PC-9 (cell line): ENCODE measurements at places on chromosomes 6 and 20. TPM values are rescaled to one million over a fixed set of nuclear protein-coding genes. Genes with fewer than 3 reads are reported as not detected.

IP6K3 gene
- not detected in 2 replicates for total RNA-seq

IBTK gene
- total RNA-seq = 23.1 and 25.9 TPM in 2 replicates

SOX18 gene
- total RNA-seq = 0.83 TPM in 1 of 2 replicates, not detected in the other

SAMD3 gene
- total RNA-seq = not detected in 2 replicates

- H3K4me3 ChIP-seq = peak overlapping the region; percentile 9; the same call in 1 of the 2 replicates
- peaks cover 17% of the 10 kb centered on the region for H3K4me1 ChIP-seq
- H3K27me3 ChIP-seq = no peaks in the 10 kb centered on the region
- DNase-seq = peak; percentile 75
- peak overlapping the region; percentile 70 for H3K27ac ChIP-seq
- no peaks in the 10 kb centered on the region for H3K36me3 ChIP-seq
These were observed 231.4 kb downstream of the GJA1 start for GRCh38 chr6:121666814-121667213.

GRCh38 chr6:125791151-125791819 is 525 bp downstream of the NCOA7 start:
- H3K4me1 ChIP-seq = peaks cover 54% of the 10 kb centered on the region
- peak overlapping the region; percentile 75 for H3K4me3 ChIP-seq
- peak overlapping the region; percentile 44 for H3K27ac ChIP-seq
- peak; percentile 66 for DNase-seq
- 0 out of 2 replicates have a peak, but pooled peaks cover 5% of the 10 kb centered on the region for H3K36me3 ChIP-seq
- H3K27me3 ChIP-seq = no peaks in the 10 kb centered on the region

GRCh38 chr6:49531774-49532569 is 18.5 kb upstream of the C6orf141 start:
- no peaks in the 10 kb centered on the region for H3K27me3 ChIP-seq
- no peak overlapping the region for H3K27ac ChIP-seq
- peak overlapping the region; percentile 30; the same call in 1 of the 2 replicates for H3K4me3 ChIP-seq
- DNase-seq = peak; percentile 79

GSTA2 gene
- not detected in 2 replicates for total RNA-seq

GRCh38 chr6:71287926-71288227 is 734 bp upstream of the OGFRL1 start:
- no peak for DNase-seq
- H3K4me3 ChIP-seq = peak overlapping the region; percentile 80
- H3K36me3 ChIP-seq = no peaks in the 10 kb centered on the region
- peaks cover 24% of the 10 kb centered on the region for H3K4me1 ChIP-seq
- no peak overlapping the region for H3K27ac ChIP-seq
- no peaks in the 10 kb centered on the region for H3K27me3 ChIP-seq

DNA sequence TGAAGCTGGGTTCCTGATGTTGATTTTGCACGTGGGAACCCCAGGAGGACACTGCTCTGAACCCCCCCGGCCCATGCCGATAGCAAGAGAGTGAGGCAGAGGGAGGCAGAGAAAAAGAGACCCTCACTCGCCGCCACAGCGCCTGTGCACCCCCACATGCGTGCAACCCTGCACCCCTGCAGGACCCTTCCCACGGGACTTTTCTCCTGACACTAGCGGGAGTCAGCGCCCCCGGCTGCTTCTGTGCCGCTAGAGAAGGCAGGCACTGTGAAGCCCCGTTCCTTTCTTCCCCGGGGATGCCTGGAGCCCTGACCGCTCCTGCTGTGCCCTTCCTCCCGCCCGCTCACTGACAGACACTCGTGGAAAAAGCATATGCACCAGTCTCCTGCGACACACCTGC is 67.4 kb downstream of the GMPR start:
- no peak overlapping the region for H3K27ac ChIP-seq
- no peak for DNase-seq
- H3K27me3 ChIP-seq = no peaks in the 10 kb centered on the region
- no peaks in the 10 kb centered on the region for H3K36me3 ChIP-seq

GRCh38 chr6:135087803-135088202 is 33.2 kb upstream of the HBS1L start:
- no peaks in the 10 kb centered on the region for H3K4me1 ChIP-seq
- H3K4me3 ChIP-seq = no peak overlapping the region
- no peak overlapping the region for H3K27ac ChIP-seq
- H3K27me3 ChIP-seq = no peaks in the 10 kb centered on the region

DNA sequence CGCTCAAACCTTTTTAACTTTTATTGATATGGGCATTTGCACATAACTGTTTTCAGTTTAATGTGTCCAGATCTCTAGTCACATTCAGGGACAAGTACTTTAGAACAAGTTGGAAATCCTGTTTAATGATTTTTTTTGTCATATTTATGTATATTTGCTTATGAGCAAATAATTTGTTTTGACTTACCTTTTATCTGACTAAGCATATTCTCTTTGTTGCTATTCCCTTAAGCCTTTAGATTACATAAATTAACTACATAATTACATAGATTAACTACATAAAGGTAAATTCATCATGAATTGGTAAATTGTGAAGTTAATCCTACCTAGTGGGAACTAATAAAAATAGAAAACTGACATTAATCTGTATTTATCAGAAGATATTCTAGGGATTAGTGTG is 523.5 kb upstream of the MAN1A1 start:
- no peaks in the 10 kb centered on the region for H3K4me1 ChIP-seq
- no peak for DNase-seq
- no peaks in the 10 kb centered on the region for H3K36me3 ChIP-seq
- no peak overlapping the region for H3K27ac ChIP-seq
- no peak overlapping the region; the same call in 1 of the 2 replicates for H3K4me3 ChIP-seq
- no peaks in the 10 kb centered on the region for H3K27me3 ChIP-seq

DEF6 gene
- total RNA-seq = 19.6 and 27.0 TPM in 2 replicates

DNA sequence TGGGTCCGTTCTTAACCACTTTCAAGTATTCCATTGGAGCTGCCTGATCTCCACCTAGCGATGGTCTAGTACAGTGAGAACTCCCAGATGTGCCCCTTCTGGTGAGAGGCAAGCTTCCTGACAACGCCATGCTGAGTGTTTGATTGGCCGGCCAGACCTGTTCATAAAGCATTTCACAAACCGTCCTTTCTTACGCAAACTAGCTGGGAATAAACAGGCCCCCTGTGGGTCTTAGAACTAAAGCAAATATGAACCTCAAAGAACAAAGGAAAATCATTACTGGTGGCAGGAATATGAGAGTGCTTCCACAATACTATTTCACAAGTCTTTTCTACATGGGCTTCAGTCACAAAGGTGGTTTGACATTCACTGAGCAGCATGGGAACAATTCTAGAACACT is 15.6 kb upstream of the GCNT2 start:
- H3K4me3 ChIP-seq = no peak overlapping the region
- no peaks in the 10 kb centered on the region for H3K27me3 ChIP-seq
- no peak overlapping the region for H3K27ac ChIP-seq

DNA sequence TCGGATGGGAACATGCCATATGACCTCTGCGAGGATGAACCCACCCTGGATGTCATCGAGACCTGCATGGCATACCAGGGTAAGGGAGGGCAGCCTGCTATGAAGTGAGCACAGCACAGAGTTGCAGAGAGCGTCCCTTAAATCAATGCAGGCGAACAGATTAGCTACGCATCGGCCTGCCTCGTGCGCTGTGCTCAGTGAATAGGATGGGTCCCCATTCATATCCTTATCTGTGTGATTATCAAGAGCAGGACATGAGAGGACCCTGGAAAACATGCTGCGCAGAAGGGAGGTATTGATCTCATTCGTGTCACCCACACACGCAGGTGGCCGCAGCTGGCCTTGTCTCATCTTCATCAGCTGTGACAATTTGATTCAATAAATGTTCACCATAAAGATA is 25.6 kb upstream of the FAM83D start:
- H3K4me1 ChIP-seq = no peaks in the 10 kb centered on the region
- H3K27me3 ChIP-seq = peaks cover 98% of the 10 kb centered on the region
- DNase-seq = peak; percentile 4
- H3K36me3 ChIP-seq = no peaks in the 10 kb centered on the region
- no peak overlapping the region for H3K27ac ChIP-seq
- no peak overlapping the region for H3K4me3 ChIP-seq

DNA sequence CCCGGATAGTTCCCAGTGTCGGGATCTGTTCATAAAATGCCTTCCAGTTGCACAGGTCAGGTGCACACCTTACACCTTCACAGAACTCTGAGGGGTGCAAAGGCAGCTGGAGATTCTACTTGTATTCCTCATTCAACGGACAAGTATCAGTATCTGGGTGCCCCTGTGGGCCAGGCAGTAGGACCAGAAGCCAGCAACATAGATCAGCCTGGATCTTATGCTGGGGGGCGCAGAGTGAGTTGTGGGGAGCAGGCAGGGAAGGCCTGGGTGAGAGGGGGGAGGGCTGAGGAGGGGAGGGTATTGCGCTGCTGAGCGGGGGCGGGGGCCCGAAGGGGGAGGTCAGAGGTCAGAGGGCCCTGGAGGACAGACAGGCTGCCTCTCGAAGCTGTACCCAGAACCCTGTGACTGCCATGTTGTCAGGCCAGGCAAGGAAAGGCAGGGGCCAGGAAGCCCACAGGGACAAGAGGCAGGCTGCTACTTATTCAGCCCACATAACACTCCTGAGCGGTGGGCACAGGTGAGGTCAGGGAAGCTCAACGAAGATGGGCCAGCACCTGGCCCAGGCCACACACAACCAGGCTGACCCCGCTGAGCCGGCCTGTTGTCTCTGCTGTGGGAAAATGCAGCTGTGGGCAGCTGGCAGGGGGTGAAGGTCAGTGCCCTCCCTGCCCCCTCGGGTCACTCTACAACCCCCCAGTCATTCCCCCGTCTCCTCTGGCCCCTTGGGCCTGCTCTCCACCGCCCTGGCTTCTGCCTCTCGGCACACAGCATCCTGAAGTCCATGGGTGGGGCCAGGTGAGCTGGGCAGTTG is 1.1 kb downstream of the OPRL1 start:
- H3K27me3 ChIP-seq = peaks cover 33% of the 10 kb centered on the region
- no peak overlapping the region for H3K4me3 ChIP-seq
- no peak overlapping the region for H3K27ac ChIP-seq
- H3K4me1 ChIP-seq = peaks cover 14% of the 10 kb centered on the region

DNA sequence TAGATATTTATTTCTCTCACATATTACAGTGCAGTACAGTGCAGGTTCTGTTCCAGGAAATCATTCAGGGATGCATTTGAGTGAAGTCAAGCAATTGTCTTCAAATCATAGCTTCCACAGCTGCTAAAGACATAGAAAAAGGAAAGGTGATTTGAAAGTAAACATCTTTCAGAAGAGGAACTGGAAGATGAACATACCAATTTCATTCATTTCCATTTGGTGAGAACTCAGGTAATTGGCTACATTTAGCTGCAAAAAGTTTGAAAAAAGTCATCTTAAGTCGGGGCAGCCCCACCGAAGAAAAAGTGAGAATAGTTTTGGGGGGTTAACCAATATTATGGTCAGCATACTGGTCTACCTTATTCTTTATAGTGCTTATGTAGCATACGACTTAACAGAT is 61.4 kb upstream of the IL20RA start:
- no peak overlapping the region for H3K4me3 ChIP-seq
- no peaks in the 10 kb centered on the region for H3K36me3 ChIP-seq
- no peaks in the 10 kb centered on the region for H3K27me3 ChIP-seq

PHF20 gene
- total RNA-seq = 59.8 and 60.2 TPM in 2 replicates

DNA sequence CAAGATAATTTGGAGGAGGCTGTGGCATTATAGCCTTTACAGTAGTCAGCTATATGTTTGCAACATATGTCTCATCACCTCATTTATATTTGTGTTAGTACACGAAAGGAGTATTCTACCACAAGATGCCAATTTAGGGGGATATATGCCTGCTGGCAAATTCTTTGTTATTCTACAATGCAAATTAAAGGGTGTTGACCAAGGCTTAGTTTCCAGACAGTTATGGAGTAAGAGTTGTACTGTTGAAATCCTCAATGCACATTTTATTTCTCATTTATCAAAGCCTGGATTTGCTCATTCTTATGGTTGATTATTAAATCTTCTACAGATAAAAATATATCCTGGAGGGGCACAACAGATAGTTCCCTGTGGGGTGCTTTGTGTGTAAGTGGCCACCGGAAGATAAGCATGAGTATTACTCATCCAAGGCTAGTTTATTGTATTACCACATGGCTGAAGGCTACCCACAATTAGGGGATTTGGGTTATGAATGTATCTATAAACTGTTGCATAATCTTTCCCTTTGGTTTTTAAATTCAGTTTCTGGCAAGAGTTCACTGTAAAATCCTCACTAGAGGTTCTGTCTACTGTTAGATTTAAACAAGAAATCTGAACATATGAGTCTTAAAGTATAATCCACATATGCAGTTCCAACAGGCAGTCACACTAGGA is 9.0 kb downstream of the CST9 start:
- no peak for DNase-seq
- no peak overlapping the region for H3K4me3 ChIP-seq
- H3K27me3 ChIP-seq = peaks cover 5% of the 10 kb centered on the region; the same call in 1 of the 2 replicates
- H3K36me3 ChIP-seq = no peaks in the 10 kb centered on the region

DNA sequence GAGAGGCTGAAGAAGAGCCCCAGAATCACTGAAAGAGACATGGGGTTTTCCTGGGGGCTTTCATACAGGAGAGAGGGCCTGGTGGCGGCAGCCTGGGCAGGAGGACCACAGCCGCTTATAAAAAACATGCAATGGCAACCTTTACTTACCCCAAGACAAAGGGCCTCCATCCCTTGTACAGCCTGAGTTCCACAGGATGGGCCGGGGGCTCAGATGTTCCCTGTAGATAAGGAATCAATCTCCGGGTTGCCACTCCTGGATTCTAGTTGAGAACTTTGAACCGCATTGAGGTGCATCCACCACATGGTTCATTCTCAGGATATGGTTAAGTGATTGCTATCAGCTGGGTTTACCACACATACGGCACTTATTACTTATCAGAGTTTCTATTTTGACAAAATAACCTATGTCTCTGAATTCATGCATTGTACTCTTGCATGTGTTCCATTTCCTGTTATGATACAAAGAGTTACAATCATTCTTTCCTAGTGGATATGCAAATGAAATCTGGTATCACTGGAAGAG is 677.6 kb downstream of the KIF16B start:
- no peaks in the 10 kb centered on the region for H3K36me3 ChIP-seq
- no peak overlapping the region for H3K4me3 ChIP-seq
- no peaks in the 10 kb centered on the region for H3K4me1 ChIP-seq
- DNase-seq = no peak

GRCh38 chr6:7879980-7880717 is 30.4 kb downstream of the TXNDC5 start:
- no peaks in the 10 kb centered on the region for H3K36me3 ChIP-seq
- no peak for DNase-seq
- H3K27ac ChIP-seq = no peak overlapping the region
- H3K4me3 ChIP-seq = no peak overlapping the region

- 0 out of 2 replicates have a peak, but pooled peaks cover 5% of the 10 kb centered on the region for H3K4me1 ChIP-seq
- no peak for DNase-seq
- H3K27me3 ChIP-seq = no peaks in the 10 kb centered on the region
- H3K27ac ChIP-seq = no peak overlapping the region
These were observed 48.0 kb downstream of the NFATC2 start for GRCh38 chr20:51494241-51495110.
